ENCODE measurements at places on chromosomes 6 and 20. TPM values are rescaled to one million over a fixed set of nuclear protein-coding genes. Genes with fewer than 3 reads are reported as not detected.

Gene TXLNB
- total RNA-seq = 0.13 TPM

Gene SYNDIG1
- total RNA-seq = 3.2 TPM

Gene TSBP1
- total RNA-seq = not detected

Gene SPATA25
- total RNA-seq = 1.4 TPM

Gene DEFB119
- total RNA-seq = not detected

Gene TSPO2
- not detected for total RNA-seq

Gene FRS3
- 1.1 TPM for total RNA-seq

Gene OARD1
- total RNA-seq = 13.6 TPM

Gene TBX18
- 31.6 TPM for total RNA-seq

Gene GLP1R
- total RNA-seq = not detected

Gene GNAS-AS1
- total RNA-seq = 1.2 TPM

Gene HTR1B
- 0.06 TPM for total RNA-seq

Gene MUCL3
- not detected for total RNA-seq

Gene TGM3
- not detected for total RNA-seq

Gene GPR31
- not detected for total RNA-seq

Gene MAS1
- under 0.01 TPM for total RNA-seq

Gene C6orf118
- not detected for total RNA-seq

Gene FIG4
- 35.4 TPM for total RNA-seq

Gene KCNK16
- total RNA-seq = not detected

Gene SEL1L2
- not detected for total RNA-seq

Gene MED23
- 23.3 TPM for total RNA-seq

Gene ZBTB12
- total RNA-seq = 3.7 TPM

Gene PARD6B
- total RNA-seq = 0.26 TPM

Gene PDYN
- total RNA-seq = not detected

Gene GJA10
- not detected for total RNA-seq

Gene LTB
- not detected for total RNA-seq

Gene SNTA1
- 40.4 TPM for total RNA-seq

Gene MTHFD1L
- 60.7 TPM for total RNA-seq

Gene DPPA5
- not detected for total RNA-seq

Gene SAMD5
- 0.26 TPM for total RNA-seq

Gene FAM162B
- 0.40 TPM for total RNA-seq

Gene WFDC5
- not detected for total RNA-seq

Gene OVOL2
- total RNA-seq = not detected

Gene BCAS4
- total RNA-seq = 12.2 TPM

Gene NHLRC1
- total RNA-seq = 3.0 TPM

Gene HTR1E
- not detected for total RNA-seq

Gene SLC26A8
- 0.26 TPM for total RNA-seq

Gene DDO
- total RNA-seq = 5.5 TPM

Gene LRRN4
- not detected for total RNA-seq

Gene PRICKLE4
- 0.26 TPM for total RNA-seq

Gene UST
- total RNA-seq = 32.4 TPM

Gene ANGPT4
- not detected for total RNA-seq

Gene RGS17
- 37.3 TPM for total RNA-seq

Data from aortic smooth muscle cell (primary cell).